DMS153 (cell line): ENCODE measurements at places on chromosomes 12 and 14.
A peak's percentile ranks its signal among the peaks of the same experiment; 100 is the strongest.

- DNase-seq = no peak
These were observed 172.8 kb upstream of the BCL2L14 start for GRCh38 chr12:11897923-11898322.

- DNase-seq = no peak
These were observed 89.7 kb downstream of the PTCSC3 start for GRCh38 chr14:36086629-36087395.

GRCh38 chr14:101620031-101620788 is 58.9 kb downstream of the DIO3 start:
- DNase-seq = no peak

DNA sequence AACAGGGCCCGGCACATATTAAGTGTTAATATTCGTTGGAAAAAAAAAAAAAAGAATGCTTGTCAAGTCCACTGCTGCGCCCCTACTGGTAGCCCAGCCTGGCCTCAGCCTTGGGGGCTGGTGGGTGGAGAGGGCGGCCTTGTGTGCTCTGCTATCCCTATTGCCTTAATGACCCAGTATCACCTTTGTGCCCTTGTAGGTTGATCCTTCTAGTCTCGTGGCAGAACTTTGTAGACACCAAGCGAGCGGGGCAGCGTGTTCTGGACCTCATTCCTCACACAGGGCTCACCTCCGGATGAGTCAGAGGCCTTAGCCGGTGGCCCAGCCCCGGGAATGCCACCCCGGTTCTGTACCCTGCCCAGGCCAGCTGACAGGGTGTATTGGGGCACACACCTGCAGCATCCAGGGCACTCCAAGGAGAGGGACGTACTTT is 1.8 kb upstream of the RCOR1 start:
- no peak for DNase-seq

GRCh38 chr12:88580051-88580871 is at the start of gene KITLG:
Gene KITLG (minus strand): TSS chr12:88580471. CDS start chr12:88580278, 193 bp downstream.
- DNase-seq = peak; percentile 88

DNA sequence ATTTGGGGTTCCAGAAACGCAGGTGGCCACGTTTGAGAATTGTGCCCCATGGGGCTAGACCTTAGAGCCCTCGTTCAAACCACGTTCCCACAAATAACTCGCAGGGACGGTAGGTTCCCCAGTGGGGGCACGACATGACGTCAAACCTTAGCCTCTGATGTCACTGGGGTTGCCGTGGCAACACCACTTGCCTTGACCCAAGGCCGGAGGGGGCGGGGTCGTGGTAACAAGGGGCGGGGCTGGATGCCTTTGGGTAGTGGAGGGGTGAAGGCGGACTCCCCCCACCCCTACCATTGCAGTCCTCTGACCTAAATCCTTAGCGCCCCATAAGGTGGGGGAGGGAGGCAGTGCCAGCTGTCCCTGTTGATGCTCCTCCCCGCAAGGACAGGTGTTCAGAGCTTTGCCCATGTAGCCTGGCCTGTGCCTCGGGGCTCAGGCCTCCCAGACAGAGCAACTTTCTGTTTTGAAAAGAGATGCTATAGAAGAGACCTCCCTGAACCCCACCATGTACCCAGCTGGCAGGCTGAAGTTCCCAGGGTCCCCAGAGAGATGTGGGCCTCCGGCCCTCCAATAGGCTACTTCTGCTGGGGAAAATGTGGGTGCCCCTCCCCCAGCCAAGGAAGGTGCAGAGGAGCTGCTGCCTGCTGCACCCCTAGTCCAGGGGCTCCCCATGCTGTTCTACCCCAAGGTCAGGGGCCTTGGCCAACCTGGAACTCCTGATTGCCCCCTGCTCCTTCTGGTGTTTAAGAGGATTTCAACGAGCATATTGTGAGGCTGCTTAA is 1.9 kb downstream of the FAM222A start:
- peak; percentile 31 for DNase-seq

- DNase-seq = no peak
These were observed 3.7 kb downstream of the NUAK1 start for GRCh38 chr12:106135075-106135474.

GRCh38 chr12:116495260-116495659 is 63.9 kb upstream of the MAP1LC3B2 start:
- no peak for DNase-seq

GRCh38 chr12:32120419-32120818 is 13.8 kb downstream of the BICD1 start:
- no peak for DNase-seq

GRCh38 chr12:966724-967123 is 17.2 kb upstream of the RAD52 start:
- no peak for DNase-seq

DNA sequence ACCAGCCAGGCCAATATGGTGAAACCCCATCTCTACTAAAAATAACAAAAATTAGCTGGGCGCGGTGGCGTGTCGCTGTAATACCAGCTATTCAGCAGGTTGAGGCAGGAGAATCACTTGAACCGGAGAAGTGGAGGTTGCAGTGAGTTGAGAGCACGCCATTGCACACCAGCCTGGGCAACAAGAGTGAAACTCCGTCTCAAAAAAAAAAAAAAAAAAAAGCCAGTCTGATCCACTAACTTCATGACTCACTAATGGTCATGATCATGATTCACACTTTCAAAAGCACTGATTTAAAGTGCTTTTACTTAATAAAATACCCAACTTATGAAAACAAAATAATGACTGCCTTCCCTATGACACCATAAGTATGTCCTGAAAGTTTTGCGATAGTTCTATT is 38.4 kb upstream of the CPM start:
- DNase-seq = no peak

- DNase-seq = no peak
These were observed 986.3 kb upstream of the TMEM132C start for GRCh38 chr12:127280393-127281275.

GRCh38 chr12:118850244-118850825 is 131.0 kb upstream of the SRRM4 start:
- no peak for DNase-seq

DNA sequence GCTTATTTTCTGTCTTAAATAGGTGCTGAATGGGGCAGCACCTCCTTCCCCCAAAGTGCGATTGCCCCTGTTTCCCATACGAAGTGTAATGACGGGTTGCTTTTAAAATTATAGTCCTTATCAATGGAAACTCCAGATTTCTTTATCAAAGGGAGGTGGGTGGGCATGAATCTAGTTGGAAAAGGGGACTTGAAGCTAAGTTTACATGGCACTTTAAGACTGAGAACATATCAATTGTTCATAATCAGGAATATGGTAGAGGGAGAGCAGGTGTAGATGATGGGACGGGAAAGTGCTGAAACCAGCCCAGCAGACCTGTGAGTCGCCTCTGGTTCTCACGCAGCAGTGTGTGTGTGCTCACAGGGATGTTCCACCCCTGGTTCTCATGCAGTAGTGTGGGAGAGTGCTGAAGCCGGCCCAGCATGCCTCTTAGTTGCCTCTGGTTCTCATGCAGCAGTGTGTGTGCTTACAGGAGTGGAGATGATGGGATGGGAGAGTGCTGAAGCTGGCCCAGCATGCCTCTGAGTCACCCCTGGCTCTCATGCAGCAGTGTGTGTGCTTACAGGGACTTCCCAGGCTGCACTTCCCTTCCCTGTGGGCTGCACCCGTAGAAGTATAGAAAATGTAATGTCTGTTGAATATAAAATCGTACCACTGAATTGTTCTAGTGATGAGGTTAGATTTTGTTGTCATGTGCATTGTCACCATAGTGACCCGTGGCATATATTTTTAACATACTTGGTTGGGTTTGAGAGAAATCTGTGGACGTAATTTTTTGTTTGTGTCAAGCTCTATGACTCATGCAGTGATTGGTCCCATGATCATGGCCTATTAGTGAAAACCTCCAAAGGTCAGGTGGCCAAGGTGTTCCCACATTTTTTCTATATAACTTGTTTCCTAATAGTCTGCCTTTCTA is 51.6 kb downstream of the GPATCH2L start:
- no peak for DNase-seq

DNA sequence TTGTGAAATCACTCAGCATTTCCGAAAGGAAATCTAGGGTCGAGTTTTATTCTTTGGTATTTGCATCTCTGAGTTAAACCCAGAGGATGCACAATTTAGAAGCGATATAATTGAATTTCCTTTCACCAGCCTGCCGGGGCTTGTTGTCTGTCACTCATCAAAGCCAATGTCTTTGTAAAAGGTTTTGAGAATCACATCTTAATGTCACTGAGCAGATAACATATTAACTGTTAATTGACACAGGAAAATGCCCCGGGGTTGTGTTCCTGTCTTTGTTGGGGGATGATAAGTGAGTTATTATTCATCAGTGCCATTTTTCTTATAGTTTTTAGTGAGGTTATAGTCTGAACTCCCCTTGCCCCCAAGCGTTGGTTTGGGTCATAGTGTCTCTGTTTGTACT is 73.4 kb downstream of the DUSP6 start:
- DNase-seq = no peak

DNA sequence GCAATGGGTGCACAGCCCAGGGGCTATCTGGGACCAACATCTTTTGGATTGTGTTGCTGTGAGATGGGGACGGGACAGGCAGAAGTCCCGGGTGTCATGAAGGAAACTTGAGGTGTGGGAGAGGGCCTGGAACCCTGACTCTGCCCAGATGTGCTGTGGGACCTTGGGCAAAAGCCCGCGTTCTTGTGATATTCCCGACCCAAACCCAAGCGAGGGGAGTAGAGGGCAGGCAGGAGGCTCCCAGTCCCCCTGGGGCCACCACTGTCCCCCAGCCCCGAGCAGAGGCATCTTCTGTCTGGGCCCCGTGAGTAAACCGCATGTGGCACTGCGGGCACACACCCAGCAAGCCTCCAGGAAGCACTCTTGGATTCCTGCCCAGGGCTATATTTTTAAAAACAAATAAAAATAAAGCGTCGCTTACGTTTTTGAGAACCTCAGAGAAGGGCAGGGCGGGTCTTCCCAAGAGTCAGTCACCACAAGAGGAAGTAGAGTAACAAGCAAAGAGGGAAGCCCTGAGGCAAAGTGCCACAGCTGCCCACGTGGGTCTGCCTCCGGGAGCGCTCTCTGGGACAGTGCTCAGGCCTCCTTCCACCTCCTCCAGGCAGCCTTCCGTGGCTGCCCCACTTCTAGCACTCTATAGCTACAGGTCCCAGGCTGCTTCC is 39.5 kb downstream of the BEGAIN start:
- peak; percentile 53 for DNase-seq

DNA sequence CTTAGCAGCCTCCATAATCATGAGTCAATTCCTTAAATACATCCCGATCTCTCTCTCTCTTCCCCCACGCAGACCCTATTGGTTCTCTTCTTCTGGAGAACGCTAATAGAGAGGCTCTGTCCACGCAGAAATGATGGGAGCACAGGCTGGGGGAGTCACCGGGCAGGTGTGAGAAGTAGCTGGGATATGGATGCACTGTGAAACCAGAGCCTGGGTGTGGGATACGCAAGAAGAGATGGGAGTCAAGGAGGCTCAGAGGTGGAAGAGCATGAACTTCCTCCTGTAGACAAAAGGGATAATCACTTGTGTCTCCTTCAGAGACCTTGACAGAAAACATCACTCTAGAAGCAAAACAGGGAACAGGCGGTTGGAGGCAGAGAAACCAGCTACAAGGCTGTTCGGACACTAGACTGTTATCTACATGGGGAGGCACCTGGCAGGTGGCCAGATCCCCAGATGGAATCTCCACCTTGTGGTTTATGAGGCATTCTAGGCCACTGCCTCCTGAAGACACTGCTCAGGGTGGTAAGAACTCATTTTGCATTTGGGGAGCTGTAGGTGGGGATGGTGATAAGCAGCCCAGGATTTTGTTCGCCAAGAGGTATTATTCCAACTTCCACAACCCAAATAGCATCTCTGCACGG is 7.2 kb upstream of the SELPLG start:
- no peak for DNase-seq

- DNase-seq = no peak
These were observed 96.0 kb upstream of the TMTC1 start for GRCh38 chr12:29879606-29880308.

DNA sequence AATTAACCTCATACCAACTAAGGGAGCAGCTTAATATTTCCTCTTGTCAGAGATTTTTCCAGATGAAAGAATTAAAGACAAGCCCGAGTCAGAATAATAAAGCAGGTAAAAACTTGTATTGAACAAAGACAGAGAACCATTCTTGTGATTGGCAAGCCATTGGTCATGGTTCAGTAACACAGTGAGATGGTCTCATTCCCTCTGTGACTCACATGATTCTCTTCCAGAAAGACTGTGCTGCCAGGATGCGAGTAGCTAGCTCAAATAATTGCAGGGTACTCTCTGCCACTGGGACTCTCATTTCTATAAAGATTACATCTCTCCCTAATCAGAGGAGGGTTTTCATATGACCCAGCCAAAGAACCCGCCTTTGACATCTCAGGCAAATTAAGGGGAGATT is 179.4 kb downstream of the PHLDA1 start:
- peak; percentile 26 for DNase-seq

DNA sequence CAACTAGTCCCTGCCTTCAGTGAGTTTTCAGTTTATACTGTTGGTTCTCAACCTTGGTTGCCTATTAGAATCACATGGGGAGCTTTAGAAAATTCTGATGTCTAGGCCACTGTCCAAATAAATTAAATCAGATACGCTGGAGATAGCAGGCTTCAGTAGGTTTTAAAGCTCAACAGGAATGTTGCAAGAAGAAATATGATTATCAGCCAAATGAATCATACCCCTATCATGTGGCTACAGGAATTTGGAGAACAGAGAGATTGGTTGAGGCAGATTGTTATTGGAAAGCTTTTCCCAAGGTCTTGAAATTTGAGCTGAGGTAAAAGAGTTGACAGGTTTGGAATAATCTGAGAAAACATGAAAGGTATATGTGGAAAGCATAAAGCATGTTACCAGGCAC is 125.3 kb downstream of the WIF1 start:
- DNase-seq = no peak

DNA sequence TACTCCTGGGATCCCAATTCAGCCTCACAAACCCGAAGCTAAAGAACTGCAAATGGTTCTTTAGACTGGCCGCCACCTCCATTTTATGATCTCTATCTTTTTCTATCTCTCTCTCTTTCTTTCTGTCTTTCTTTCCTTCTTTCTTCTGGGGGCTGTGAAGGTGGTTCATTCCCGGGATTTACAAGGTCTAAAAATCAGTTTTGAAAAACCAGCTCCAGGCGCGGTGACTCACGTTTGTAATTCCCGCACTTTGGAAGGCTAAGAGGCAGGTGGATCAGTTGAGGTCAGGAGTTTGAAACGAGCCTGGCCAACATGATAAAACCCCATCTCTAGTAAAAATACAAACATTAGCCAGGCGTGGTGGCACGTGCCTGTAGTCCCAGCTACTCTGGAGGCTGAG is 67.2 kb upstream of the VASH1 start:
- DNase-seq = no peak

DNA sequence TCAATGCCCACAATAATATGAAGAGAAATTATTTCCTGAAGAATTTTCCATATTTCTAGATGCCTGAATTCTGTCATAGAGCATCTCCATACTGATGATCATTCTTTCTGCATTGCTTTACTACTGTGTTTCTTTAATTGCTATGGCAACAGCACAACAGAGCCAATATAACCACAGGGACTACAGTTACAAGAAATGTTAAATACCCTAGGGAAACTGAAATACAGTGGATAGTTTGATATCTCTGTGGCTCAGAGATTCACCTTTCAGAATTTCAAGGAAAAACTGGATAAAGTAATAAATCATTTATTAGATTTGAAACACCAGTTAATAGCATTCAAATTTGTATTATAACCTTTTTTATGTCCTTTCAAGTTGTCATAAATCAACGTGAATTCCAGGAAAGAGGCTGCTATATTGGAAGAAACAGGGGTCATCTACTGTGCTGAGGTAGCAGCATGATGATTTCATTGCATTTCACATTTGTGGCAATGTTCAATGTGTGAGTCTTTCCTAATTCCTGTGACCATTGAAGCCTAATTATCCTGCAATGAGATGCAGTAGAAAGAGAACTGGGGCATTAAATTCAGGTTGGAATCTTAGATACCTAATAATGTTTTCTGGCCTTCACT is 267.1 kb downstream of the LRFN5 start:
- DNase-seq = no peak

GRCh38 chr14:74281069-74281468 is 21.7 kb downstream of the ABCD4 start:
- no peak for DNase-seq
